LoVo (cell line): ENCODE measurements at places on chromosomes 13 and 19.

DNA sequence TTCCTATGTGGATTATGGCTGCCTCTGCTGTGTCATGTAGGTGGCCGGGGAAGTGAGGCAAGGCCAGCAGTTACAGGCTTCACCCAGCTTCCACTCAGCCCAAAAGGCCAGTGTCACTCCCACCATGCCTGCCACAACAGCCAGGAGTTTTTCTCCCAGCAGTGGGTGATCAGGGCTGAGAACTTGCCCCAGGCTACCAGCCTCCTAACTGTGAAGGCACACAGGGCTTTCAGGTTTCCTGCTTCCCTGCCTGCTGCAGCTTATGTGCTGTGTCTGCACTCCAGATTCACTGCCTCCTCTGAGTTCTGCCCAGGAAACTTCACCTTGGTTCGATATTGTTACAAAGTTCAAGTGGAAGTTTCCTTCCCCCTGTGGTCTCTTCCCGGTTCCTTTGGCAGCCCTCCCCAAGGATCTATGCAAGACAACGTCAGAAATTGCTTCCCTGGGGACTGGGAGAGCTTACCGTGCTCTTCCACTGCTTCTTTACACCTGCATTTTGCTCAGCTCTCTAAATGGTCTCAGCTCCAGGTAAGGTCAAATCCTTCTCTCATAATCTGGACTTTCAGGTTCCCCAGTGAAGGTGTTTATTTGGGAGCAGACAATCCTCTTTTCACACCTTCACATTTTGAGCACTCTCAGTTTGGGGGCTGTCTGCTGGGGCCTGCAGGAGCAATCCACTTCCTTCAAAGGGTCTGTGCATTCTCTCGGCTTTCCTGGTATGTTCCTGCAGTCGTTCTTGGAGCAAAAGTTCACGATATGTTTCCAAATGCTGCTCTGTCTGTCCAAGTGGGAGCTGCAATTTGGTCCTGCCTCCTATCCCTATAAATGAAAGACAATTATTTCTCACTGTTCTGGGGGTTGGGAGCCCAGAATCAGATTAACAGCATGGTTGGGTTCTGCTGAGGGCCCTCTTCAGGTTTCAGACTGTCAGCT, 1730.1 kb upstream of the PRR20A start:
- no peak for DNase-seq

GRCh38 chr19:41223431-41224234, 4.6 kb downstream of the AXL start:
- peak; percentile 51 for DNase-seq

- DNase-seq, result peak; percentile 90
Measured at GRCh38 chr19:47729468-47729798, 15.9 kb upstream of the NOP53 start.

- no peak for DNase-seq
Measured at GRCh38 chr19:45153339-45154063, 7.3 kb downstream of the NKPD1 start.

DNA sequence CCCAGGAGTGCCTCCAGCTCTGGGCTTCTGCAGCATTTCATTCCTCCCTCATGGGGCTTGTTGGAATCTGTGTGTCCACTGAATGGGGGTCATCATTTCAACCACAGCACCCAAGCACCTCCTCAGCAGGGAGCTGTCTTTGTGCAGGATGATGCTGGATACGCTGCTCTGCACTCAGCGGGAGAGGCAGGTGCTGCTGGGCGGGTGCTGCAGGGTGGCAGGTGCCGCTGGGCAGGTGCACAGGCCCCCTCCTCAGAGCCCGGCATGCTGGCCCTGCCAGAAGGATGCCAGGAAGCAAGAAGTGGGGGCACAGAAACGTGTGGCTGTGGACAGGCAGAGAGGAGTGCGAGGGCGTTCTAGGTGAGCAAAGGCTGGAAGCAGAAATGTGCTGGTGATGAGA, 121.8 kb upstream of the VSTM2B start:
- no peak for DNase-seq

DNA sequence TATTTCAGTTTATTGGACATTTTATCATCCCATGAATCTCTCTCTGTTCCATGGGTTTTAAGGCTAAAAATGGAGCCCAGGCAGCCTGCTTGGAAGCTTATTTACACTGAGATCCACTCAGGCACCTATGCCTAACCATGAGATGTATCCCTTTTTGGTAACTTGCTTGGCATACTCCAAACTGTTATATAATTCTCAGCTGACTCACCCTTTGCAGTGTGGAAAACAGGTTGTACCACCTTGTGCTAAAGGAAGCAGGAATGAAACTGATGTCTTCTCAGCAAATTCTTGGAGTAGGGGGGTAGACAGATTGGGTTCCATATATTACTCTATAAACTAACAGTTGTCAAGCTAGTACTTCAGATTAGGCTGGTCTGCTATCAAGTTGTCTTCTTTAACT, 483.6 kb downstream of the KLF5 start:
- no peak for DNase-seq

DNA sequence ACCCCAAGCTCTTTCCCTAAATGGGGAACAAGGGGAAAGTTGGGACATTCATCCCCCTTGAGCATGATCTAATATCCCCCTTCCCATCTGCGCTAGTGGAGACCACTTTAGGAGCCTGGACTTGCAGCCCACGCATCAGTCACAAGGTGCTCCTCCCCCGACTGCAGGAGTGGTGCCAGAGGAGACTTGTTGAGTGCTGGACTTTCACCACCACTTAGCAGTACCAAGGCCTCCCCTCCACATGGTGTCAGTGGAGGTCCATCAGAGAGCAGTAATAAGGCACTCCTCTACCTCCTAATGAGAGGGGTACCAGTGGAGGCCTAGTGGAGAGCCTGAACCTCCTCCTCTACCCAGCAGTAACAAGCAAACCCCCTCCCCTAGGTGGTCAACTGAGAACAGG, 22.5 kb downstream of the CAB39L start:
- DNase-seq, result no peak

GRCh38 chr13:74388626-74389025, 254.4 kb upstream of the KLF12 start:
- no peak for DNase-seq
